ENCODE measurements at places on chromosomes 6 and 20.

DNA sequence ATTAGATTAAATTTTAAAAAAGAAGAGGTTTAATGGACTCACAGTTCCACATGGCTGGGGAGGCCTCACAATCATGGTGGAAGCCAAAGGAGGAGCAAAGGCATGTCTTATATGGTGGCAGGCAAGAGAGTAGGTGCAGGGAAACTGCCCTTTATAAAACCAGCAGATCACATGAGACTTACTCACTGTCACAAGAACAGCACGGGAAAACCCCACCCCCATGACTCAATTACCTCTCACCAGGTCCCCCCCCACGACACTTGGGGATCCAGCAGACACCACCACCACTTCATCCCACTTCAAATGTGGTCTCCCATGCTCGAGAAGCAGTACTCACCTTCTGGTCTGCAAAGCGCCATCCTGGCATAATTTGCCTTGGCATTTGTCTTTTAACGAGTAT, 24.6 kb downstream of the MTFR2 start:
- DNase-seq, result no peak

- DNase-seq, result no peak
Measured at GRCh38 chr20:1811621-1812498, 83.3 kb upstream of the SIRPA start.

DNA sequence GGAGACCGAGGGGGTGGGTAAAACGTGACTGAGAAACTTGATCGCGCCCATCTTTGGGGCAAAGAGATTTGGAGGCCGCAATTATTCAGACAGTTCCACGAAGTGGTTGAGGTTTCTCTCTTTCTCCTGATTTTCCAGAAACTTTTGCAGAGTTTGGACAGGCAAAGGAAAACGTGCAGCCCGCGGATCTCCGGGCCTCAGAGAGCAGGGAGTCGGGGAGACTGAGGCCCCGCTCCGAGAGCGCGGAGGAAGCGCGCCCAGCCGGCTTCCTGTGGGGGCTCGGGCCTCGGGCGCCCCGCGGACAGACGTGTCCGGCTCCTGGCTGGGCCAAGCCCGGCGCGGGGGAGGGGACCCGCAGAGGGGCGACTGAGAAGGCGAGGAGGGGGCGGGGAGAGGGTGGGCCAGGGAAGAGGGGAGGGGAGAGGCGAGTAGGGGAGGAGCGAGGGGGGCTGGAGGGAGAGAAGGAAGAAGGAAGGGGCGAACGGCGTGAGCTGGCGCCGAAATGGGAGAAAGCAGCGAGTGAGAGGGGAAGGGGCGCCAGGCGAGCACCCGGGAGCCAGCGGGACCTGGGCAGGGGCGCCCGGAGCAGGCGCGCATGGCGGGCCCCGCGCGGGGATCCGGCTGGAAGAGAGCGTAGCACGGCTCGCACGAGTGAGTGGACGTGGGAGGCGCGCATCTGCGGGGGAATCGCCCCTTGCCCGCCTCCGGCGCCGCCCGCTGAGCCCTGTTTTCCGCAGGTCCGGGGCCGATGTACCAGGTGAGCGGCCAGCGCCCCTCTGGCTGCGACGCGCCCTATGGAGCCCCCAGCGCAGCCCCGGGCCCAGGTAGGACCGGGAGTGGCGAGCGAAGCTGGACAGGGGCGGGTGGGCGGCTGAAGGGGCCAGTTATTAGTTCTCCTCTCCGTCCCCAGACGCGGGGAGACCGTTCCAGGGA, at the start of gene MDFI:
TSS of gene MDFI (plus strand) at position 467 of the 933 bp plus-strand sequence. CDS start at position 749, 282 bp downstream.
- no peak for DNase-seq

DNA sequence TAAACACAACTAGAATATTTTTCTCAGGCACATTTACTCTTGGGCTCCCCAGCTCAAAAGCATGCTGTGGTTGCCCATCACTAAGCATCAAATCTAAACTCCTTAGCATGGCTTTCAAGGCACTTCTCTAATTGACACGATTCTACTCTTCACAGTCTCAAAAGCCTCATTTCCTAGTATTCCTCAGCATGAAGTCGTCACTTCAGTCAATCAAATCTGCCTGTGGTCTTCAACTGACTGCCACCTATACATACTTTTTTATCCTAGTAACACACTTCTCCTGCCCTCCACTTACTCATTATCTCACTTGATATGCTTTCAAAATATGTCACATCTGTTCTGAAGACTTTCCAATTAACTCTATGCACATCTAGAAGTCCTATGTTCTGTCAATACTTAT, 110.3 kb downstream of the TBC1D32 start:
- DNase-seq, result no peak

DNA sequence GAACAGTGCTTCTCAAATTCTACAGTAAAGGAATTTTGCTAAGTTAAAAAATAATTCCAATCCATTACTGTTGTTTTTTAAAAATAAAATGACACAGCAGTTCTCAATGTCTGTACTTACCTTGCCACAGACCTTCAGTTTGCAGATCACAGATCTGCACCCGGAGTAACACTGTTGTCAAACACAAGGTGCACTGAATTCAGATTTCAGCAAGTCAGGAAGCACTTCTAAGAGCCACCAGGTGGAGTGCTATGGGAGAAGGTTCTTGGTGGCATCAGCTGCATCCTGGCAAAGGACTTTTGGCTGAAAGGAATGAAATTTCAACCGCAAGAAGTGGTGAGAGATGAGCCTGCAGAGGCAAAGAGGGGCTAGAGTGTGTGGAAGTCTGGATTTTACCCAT, 17.4 kb downstream of the RSPH4A start:
- no peak for DNase-seq

GRCh38 chr6:170471491-170471890, 81.6 kb downstream of the PSMB1 start:
- DNase-seq, result no peak

- no peak for DNase-seq
Measured at GRCh38 chr6:13368079-13368730, 39.9 kb upstream of the TBC1D7 start.

DNA sequence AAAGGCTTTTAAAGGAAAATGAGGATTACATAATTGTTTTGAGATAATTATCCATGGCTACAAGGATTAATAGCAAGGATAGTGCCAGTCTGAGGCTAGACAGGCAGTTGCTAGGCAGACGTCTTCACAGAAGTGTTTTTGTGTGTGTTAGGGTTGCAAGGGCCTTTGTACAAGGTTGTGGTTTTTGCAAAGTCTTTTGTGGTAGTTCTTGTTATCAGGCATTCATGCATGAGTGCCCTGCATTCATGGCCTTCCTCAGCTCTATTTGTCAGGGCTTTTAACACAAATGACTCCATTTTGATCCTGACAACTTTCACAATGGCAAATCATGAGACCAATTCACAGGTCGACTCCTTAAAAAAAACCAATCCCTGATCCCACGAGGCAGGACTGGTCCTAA, 68.1 kb upstream of the TXNDC5 start:
- DNase-seq, result no peak

GRCh38 chr6:99802396-99803031, 191.5 kb downstream of the MCHR2 start:
- no peak for DNase-seq

- DNase-seq, result no peak
Measured at GRCh38 chr6:43261198-43261597, 17.9 kb downstream of the TTBK1 start.

- no peak for DNase-seq
Measured at GRCh38 chr20:54323227-54323734, 115.4 kb downstream of the PFDN4 start.

DNA sequence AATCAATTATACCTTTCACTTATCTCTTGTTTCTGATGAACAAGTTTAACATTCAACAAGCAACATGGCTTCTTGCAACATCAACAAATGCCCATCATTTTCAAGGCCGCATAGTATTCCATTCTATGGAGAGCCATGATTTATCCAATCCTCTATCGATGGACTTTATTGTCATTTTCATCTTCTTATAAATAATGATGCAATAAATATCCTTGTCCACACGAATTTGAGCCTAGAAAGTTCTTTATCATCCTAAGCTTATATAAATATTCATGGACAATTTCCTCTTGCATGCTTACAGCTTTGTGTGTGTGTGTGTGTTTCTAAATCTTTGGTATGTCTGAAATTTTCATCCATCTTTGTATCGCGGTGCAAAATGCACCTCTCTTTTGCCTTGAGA, 29.1 kb downstream of the TOX2 start:
- no peak for DNase-seq

- no peak for DNase-seq
Measured at GRCh38 chr6:142307963-142308748, 6.3 kb downstream of the ADGRG6 start.

DNA sequence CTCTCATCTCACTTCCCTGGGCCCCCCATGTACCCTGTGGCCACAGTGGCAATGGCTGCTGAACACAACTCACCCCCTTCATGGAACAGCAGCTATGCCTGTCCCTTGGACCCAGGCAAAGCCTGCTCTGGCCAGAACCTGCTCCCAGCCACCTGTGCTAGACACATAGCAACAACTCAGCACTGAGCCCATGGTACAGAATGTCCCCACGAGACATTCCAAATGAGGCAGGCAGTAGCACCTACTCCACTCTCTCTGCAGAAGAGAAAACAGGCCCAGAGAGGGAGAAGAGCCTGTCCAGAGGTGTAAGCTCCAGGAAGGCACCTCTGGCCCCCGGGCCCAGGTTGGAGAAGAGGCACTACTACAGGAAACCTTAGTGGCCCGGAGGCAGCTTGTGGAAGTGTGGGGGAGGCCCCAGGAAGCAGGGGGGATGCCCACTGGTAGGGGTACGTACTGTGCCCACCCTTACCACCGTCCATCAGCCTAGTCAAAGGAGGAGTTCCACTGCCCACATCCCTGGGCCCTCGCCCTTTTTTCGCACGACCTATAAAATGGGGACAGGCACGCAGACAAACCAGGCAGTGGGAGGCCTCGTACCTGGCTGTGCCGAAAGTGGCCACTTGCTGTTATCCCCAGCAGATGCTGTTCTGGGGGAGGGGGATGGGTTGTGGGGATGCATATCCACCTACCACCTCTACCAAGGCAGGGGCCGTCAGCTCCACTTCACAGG, 97.2 kb downstream of the ASXL1 start:
- no peak for DNase-seq

- DNase-seq, result no peak
Measured at GRCh38 chr6:133553652-133554051, 312.5 kb downstream of the EYA4 start.

DNA sequence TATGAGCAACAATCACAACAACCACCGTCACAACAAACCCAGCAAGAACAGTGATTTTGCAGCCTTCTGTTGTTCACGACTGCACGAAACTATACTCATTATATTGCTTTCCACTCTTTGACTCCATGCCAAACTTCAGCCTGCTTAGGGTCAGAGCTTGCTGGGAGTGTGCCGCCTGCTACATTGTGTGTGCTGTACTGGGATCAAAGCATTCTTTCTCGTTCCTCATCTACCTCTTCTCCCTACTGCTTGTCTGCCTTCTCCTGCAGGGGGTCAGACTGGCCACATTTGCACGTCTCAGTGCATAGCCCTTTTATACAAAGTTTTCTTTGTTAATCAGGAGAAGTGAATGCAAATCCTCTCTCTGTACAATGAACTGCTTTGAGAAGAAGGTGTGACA, 401.6 kb upstream of the CITED2 start:
- DNase-seq, result no peak

DNA sequence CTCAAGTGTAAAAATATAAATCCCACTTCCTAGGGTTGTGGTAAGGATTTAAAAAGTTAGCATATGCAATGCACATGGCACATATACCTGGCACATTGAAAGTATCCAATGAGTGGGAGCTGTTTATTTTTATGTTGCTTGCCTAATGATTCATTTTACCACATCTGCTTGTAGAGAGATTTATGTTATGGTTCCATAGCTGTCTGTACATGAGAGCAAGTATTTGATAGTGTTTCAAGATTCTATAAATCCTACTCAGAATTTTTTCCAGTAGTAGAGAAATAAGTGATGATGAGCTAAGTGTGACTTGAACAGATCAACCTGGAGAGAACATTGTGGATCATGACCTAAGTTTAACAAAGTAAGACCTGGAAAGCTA, 125.3 kb upstream of the SPTLC3 start:
- no peak for DNase-seq

- DNase-seq, result no peak
Measured at GRCh38 chr6:40999569-40999968, 39.5 kb downstream of the UNC5CL start.

- no peak for DNase-seq
Measured at GRCh38 chr6:79071547-79071946, 6.5 kb downstream of the PHIP start.

DNA sequence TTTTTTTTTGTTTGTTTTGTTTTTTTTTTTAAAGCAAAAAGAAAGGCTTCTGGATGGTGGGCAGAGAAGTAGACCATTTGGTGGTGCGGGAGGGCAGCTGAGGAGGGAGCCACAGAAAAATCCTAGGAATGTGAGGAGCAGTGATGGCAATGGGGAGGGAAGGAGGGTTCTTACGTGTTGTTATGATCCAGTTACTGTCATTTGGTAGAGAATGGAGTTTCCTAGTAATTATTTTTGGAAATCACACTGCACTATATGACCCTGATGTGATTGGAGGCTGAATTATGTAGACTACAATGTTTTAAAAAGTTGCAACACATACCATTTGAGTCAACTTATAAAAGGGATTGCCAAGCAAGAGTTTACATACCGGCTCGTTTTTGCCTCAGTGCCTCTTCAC, 22.1 kb downstream of the ADGRF5 start:
- DNase-seq, result no peak

DNA sequence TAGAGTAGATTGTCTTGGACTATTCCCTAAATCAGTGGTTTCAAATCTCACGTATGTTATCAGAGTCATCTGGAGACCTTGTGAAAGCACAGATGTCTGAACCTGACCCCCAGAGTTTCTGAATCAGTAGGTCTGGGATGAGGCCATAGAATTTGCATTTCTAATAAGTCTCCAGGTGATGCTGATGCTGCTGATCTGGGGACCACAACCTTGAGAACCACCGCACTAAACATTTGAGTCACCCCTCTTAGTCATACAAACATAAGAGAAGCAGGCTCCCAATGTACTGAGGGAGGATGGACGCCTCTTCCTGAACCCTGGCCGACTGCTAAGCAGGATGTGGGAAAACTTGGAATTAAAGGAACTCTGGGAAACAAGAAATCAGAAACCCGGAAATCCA, 187.8 kb upstream of the PRDM1 start:
- no peak for DNase-seq

GRCh38 chr6:1832844-1833787, 223.4 kb downstream of the FOXC1 start:
- no peak for DNase-seq

DNA sequence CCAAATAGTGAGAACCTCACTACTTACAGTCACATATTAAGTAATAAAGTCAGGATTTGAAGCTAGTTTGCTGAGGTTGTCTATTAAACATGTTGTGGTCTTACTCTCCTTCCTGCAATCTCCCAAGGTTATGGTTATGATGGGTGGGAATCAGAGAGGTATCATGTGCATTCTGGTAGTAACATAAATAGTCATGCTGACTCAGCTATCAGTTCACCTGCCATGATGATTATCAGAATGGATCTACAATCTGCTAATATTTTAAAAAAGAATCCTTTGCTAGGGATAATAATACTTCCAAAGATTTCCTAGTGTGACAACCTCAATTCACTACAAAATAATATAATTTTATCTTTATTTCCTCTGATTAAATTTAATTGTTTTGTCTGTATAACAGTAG, 671.9 kb downstream of the KHDRBS2 start:
- no peak for DNase-seq

- no peak for DNase-seq
Measured at GRCh38 chr6:131412960-131413830, 159.8 kb upstream of the ARG1 start.

- no peak for DNase-seq
Measured at GRCh38 chr6:131597446-131597845, 24.4 kb downstream of the ARG1 start.

- no peak for DNase-seq
Measured at GRCh38 chr6:125287718-125288117, 14.0 kb downstream of the HDDC2 start.

All from stimulated activated CD8-positive, alpha-beta memory T cell treated with anti-CD3 and anti-CD28 coated beads, Interleukin-15, amount 100 ng/mL, for 24 hours (primary cell).